Activated T-cell treated with anti-CD3 and anti-CD28 coated beads, Interleukin-2, amount 50 U/mL, for 4 hours (primary cell): ENCODE measurements at places on chromosomes 3 and 15. TPM values are rescaled to one million over a fixed set of nuclear protein-coding genes. Genes with fewer than 3 reads are reported as not detected.

DNA sequence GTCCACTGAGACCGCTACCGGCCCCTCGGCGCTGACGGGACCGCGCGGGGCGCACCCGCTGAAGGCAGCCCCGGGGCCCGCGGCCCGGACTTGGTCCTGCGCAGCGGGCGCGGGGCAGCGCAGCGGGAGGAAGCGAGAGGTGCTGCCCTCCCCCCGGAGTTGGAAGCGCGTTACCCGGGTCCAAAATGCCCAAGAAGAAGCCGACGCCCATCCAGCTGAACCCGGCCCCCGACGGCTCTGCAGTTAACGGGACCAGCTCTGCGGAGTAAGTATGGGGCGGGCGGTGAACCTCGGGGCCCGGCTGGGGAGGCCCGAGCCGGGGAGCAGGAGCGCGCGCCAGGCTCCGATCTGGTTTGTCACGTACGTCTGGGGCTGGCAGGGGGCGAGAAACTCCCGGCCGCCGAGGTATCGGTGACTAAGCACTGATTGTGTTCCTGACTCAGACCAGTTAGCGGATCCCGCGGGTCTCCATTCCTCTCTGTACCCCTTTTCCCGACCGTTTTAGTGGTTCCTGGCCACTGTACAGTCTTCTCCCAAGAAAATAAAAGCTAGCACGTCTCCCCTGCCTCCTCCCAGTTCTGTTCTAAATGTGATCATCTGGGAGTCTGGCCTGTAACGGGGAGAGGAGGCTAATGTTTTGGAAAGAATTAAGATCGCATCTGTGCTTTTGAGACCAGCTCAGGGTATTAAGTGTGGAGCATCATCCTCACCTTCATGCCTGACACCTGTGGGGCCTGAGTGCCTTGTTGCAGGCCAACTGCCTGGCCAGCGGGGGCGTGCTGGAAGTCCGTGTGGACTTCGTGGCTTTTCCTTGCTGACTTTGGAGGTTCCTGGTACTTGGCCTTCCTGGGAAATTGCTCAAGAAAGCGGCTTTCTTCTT is 691 bp downstream of the MAP2K1 start:
- peak; percentile 77 for DNase-seq

DNA sequence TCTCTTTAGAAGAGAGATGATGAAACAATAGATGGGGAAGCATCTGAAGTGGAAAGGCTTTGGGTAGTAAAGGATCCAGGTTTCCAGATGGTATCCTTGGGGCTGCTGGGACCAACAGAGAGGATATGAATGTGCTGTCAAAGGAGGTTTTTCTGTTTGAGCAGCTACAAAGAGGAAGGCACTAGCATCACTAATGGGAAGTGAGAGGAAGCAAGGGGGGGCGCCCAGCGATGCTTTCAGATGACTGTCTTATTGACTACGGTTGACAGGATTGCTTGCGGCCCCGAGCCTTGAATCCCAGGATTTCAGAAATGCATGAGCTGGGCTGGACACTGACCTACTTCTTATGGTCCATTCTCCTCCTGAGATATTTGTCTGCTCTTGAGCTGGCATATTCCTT is 103.8 kb upstream of the GALNT15 start:
- no peak for DNase-seq

- DNase-seq, result no peak
These were observed 582.2 kb upstream of the PPP2R3A start for GRCh38 chr3:135383301-135383700.

DNA sequence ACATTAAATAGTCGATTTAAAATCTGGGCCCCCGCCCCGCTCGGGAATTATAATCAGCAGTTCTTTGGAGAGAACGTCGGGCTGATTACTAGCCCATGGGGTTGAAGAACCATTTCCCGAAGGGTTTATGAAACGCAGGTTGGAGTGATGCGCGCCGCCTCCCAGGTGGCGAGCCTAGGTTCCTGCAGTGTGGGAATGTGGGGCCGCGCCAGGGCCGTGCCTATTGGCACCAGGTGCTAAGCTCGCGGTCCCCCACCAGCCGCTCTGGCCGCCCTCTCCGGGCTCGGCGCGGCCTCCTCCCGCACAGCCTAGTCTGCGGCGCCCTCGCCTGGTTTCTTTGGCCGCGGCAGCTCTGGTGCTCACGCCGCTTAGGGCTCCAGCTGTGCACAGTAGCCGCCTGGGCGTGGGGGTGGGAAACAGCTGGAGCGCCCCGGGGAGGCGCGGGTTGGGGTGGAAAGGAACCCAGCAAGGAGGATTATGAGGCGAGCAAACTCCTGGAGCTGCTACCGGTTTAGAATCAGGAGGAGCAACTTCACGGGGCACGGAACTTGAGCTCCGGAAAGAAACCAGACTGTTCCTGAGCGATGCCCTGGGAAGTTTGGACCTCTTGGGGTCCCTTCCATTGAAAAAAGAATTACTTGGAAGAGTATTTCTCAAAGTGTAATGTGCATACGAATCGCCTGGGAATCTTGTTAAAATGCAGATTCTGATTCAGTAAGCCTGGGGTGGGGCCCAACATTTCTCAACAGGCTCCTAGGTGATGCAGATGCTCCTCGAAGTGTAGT is 5.6 kb upstream of the MECOM start:
- no peak for DNase-seq

- peak; percentile 54 for DNase-seq
These were observed 110.8 kb downstream of the TBC1D2B start for GRCh38 chr15:77966540-77967234.

- DNase-seq, result no peak
These were observed 332.7 kb upstream of the SLCO3A1 start for GRCh38 chr15:91520850-91521249.

- no peak for DNase-seq
These were observed 119.9 kb downstream of the CADPS start for GRCh38 chr3:62755285-62755684.

DNA sequence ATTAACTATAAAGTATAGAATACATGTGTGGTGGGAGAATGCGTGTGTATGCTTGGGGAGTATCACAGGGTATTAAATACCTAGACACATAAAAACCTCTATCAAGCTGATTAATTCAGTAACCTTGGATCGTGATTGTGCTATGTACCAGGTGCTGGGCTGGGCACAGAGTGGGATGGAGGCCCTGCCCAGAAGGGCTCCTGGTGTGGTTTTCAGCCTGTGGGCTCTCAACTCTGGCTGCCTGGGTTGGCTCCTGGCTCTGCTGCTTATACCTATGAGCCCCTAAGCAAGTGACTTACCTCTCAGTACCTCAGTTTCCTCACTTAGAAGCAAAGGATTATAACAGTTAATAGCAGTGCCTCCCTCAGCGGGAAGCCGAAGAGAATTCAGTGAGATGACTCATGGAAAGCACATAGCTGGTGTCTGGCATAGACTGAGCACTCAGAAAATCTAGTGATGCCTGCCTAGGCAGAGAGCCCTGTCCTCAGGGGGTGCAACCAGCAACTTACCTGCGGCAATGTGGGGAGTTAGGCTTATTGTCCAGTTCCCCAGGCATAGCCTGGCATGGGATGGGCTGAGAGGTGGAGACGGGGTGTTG is 90.6 kb upstream of the MYZAP start:
- no peak for DNase-seq

DNA sequence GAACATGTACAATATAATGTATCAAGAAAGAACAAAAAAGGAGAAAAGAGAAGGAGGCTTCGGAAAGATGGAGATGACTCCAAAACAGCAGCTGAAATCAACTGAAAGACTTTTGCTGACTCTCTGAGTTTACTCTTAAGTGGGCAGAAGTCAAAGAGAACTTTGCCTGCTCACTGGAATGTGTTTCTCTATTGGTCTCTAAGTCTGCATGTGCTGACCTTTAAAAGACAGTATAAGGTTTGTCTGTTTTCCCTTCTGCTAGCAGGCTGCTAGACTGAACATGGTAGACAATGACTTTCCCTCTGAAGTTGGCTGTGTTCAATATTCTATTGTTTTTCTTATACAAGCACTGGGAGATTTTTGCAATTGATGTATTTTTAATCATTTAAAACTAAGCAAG is 7.2 kb upstream of the MAP4 start:
- DNase-seq, result no peak

DNA sequence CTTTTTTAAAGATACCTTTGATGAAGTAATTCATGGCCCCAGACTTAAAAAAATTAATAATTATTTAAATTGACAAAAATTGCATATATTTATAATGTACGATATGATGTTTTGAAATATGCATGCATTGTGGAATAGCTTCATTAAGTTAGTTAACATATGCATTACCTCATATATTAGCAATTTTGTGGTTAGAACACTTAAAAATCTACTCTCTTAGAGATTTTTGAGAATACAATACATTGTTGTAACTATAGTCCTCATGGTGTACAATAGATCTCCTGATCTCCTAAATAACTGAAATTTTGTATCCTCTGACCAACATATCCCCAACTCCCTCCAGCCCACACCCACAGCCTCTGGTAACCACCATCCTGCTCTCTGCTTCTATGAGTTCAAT is 104.1 kb downstream of the PEX5L start:
- DNase-seq, result no peak

- DNase-seq, result no peak
These were observed 25.3 kb downstream of the ADGRG7 start for GRCh38 chr3:100634493-100635272.

- no peak for DNase-seq
These were observed 9.7 kb upstream of the PCOLCE2 start for GRCh38 chr3:142898346-142899213.

DNA sequence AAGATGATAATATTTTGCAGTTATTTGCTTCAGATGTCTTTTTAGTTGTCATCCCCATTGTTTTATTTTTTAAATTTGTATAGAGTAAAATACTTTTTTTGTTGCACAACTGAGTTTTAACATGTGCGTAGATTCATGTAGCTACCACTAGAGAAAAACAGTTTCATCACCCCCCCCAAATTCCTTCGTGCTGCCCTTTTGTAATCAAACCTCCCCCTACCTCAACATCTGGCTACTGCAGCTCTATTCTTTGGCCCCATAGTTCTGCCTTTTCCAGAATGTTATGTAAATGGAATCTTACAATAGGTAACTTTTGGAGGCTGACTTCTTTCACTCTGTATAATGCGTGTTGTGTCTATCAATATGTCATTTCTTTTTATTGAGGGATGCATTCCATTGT is 232.0 kb upstream of the RASGRP1 start:
- no peak for DNase-seq

DNA sequence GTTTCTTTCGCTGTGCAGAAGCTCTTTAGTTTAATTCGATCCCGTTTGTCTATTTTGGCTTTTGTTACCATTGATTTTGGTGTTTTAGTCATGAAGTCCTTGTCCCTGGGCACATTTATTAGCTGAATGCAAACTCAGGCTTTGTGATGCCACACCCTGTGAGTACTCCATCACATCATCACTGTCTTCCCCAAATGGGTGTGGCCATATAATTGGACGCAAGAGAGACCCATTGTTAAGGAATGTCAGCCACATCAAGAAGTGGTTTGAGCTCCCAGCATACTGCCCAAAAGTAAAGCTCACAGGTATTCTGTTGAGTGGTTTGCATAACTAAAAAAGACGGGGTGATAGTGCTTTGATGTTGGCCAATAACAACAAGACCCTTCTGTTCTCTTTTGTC is 245.7 kb downstream of the SV2B start:
- DNase-seq, result no peak

Gene MKRN2OS
- not detected for total RNA-seq

Gene IFT57
- 38.4 TPM for total RNA-seq

Gene A4GNT
- not detected for total RNA-seq

Gene KLF13
- 81.8 TPM for total RNA-seq

Gene SHF
- total RNA-seq, result 19.2 TPM

Gene IL17RD
- 0.11 TPM for total RNA-seq

Gene RPUSD2
- total RNA-seq, result 41.1 TPM

Gene ANKRD34C
- not detected for total RNA-seq

Gene PPM1L
- 2.5 TPM for total RNA-seq

Gene ALDH1A3
- 0.47 TPM for total RNA-seq
